ENCODE measurements at places on chromosomes 4 and X. TPM values are rescaled to one million over a fixed set of nuclear protein-coding genes. Genes with fewer than 3 reads are reported as not detected.
A peak's percentile ranks its signal among the peaks of the same experiment; 100 is the strongest.

- no peak for DNase-seq
Measured at GRCh38 chrX:30261012-30261411, 14.1 kb downstream of the MAGEB1 start.

GRCh38 chr4:14879683-14880082 lies 122.6 kb upstream of the CPEB2 start:
- no peak for DNase-seq

- no peak for DNase-seq
Measured at GRCh38 chr4:117900832-117901231, 133.5 kb upstream of the NDST3 start.

- DNase-seq, result no peak
Measured at GRCh38 chrX:9919632-9920172, 47.5 kb upstream of the CLDN34 start.

DNA sequence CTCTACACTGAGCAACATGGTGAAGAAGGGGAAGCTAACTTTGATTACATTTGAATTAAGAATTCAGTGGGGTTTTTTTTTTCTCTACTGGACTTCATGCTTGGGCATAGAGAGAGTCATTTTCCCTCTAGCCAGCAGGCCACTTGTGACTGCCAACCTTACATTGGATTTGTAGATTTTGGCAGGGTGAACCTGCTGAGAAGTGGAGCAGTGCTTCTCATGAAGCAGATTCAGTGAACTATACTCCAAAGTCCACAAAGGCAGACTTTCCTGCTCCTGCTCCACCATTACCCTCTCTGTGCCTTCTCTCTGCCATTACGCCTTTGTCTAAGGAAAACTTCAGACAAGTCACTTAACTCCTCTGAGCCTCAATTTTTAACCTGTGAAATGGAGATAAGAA lies 69.9 kb downstream of the PAK3 start:
- DNase-seq, result no peak

- DNase-seq, result no peak
Measured at GRCh38 chrX:44484607-44485146, 58.0 kb downstream of the FUNDC1 start.

Gene KLHL4
- not detected for total RNA-seq

- no peak for DNase-seq
Measured at GRCh38 chr4:70402762-70403161, 5.0 kb downstream of the OPRPN start.

GRCh38 chr4:33494150-33494549 lies 2750.2 kb downstream of the ARAP2 start:
- DNase-seq, result no peak

DNA sequence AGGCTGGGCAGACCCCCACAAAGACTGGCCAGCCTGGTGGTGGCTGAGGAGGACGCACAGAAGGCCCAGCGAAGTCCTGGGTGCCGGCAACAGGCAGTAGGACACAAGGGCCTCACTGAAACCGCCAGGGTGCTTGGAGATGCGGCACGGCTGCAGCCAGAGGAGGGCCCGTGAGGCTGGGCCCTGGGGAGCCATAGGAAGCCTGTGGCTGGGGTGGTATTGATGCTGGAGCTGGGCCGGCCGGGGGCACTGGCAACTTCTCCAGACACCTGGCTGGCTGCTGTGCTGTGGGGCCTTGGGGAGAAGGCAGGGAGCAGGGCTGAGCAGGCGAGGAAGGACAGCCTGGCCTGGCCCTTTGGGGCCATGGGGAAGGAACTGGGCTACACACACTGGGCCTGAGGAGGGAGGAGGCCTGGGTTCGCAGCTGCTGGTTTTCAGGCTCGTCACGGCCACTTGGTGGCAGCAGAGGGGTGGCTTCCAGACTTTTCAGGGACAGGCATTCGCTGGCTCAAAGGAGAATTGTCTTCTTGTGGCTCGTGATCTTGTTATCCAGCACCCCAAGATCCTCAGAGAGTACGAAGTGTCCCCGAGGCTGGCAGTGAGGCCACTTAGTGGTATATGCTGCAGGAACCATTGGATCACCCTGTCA lies 37.2 kb downstream of the ATP2B3 start:
- no peak for DNase-seq

- DNase-seq, result no peak
Measured at GRCh38 chr4:7021930-7022664, 21.1 kb upstream of the TADA2B start.

DNA sequence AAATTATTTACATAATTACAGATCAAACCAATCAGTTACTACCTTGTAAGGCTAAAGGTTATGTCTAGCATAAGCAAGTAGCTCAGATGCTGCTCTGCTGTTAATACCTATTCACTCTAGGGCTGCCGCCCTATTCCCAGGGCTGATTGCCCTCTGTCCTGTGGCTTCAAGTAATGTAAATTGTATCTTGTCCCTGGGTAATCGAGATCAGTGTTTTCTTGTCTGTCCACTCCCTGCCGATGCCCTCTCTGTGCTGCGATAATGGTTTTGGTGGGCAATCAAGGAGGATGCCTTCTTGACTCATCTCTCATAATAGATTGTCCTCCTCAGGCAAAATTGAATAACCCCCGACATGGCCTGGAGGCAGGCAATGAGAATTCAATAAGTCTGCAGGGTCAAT lies 641.0 kb upstream of the PITX2 start:
- no peak for DNase-seq

Gene DCLK2
- total RNA-seq, result not detected

DNA sequence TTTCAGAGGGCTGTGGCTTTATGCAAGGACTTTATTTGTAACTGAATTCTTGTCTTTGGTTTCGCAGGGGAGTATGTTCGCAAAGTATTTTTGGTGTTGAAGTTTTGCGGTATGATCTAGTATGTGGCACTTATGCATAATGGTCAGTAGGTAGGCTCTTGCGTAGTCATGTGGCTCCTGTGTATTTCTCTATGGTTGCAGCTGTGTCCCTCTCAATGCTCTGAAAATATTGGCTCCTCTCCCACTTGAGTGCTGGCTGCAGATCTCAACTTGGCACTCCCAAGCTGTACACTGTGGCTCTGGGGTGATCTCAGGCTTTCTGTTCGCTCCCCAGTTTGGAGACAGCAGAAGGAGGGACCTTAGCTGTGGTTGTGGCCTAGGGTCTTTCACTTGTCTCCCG lies 24.8 kb downstream of the ARMCX5 start:
- DNase-seq, result no peak

Gene MAGEC2
- total RNA-seq, result not detected

Gene IL13RA1
- total RNA-seq, result 1.8 TPM

Gene NELFA
- total RNA-seq, result 53.8 TPM

DNA sequence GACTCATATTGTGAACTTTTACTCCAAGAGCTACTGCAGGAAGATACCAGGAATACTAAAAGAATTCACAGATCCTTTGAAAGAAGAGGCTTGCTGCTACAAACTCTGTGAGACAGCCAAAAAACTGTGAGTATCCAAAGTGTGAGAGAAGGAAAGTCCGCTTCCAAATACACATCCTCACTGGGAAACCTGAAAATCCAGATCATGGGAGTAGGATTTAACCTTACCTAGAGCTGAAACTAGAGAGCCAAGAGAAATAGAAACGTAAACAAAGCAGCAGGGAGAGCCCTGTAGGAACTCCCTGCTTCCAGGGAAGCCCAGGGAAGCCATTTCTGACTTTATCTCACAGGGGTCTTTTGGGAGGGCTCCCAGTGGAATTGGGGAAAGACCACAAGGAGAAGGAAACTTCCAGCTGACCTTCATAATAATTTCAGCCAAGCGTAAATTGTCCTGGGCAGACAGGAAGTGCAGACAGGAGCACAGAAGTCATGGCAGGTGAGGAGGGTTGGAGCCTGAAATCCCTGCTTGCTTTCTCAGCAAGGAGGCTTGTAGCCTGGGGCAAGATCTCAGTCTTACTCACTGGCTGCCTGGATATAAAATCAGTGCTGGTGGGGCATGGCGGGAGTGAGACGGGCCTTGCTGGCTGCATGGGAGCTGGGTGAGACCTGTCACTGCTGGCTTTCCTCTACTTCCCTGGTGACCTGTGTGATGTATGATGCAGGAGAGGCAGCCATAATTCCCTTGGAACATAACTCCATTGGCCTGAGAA lies 26.2 kb upstream of the NFKB1 start:
- DNase-seq, result no peak

- DNase-seq, result peak; percentile 52
Measured at GRCh38 chr4:108171339-108172230, 2.9 kb upstream of the LEF1 start.

DNA sequence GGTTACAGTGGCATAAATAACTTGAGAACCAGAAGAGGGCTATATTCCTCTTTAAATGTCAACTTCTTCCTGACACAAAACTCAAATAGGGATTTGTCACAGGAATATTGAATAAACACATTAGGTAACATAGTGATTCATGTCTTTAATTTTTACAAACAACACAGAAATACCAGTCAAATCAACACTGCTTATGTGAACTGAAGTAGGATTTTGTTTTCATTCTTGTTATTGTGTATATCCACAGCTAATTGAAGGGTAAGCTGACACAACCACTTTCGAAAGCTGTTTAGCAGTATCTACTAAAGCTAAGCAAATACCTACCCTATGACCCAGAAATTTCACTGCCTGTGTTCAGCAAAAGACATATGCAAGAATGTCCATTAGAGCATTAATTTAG lies 120.4 kb upstream of the EOLA2 start:
- DNase-seq, result no peak

DNA sequence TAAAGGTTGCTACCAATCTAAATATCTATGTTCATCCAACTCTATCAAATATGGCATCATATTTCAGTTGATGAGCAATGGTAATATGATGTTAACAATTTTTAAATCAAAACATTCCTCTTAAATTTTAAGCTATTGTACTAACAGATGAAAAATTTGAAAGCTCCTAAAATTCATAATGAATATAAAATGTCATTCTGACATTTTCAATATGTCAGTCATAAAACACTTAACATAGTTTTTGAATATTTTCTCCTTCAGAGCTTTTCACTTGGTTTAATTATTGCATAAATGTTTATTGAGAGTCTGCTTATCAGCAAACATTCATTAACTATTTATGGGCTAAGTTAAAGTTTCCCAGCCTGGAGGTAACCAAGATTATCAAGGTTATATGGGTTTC lies 11.8 kb downstream of the ARSJ start:
- DNase-seq, result no peak

DNA sequence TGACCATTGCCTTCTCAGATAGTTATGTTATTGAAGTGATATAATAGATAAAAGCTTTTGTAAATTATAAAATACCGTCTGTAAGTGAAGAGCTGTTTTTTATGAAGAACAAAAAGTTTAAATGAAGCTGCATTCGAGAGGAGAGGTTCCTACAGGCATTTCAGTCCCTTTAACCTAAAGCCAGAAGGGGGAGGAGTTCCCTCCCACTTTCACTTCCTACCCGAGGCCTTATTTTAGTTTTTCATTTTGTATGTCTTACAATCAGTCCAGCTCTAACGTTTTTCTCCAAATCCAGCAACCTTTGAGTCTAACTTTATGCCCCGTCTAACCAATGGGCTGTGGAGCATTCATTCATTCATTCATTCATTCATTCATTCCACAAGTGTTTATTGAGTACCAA lies 16.5 kb upstream of the SOX3 start:
- no peak for DNase-seq

- DNase-seq, result no peak
Measured at GRCh38 chr4:123893011-123893981, 496.7 kb downstream of the SPRY1 start.

DNA sequence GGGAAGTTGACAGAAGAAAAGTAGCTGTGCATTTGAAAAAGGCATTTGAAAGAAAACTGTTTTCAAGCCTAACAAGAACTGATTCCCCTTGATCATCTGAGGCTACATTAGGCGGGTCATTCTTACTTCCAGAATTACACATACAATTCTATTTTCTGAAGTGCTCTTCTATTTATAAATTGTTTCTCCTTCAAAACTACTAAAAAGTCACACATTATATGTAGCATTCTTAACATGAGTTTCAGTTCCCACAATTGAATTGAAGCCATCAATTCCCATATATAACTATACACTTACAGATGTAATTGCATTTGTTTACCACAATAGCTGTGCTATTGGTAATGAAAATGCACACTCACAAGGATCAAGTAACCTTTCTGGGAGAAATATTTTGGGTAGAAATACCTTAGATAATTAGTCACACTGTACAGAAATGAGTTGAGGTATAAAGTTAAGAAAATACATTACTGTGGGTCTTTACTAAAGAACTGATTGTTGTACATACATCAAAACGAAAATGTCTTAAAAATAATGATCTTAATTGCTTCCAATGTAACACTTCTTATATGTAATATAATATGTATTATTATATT lies 1688.0 kb upstream of the AGA start:
- no peak for DNase-seq

DNA sequence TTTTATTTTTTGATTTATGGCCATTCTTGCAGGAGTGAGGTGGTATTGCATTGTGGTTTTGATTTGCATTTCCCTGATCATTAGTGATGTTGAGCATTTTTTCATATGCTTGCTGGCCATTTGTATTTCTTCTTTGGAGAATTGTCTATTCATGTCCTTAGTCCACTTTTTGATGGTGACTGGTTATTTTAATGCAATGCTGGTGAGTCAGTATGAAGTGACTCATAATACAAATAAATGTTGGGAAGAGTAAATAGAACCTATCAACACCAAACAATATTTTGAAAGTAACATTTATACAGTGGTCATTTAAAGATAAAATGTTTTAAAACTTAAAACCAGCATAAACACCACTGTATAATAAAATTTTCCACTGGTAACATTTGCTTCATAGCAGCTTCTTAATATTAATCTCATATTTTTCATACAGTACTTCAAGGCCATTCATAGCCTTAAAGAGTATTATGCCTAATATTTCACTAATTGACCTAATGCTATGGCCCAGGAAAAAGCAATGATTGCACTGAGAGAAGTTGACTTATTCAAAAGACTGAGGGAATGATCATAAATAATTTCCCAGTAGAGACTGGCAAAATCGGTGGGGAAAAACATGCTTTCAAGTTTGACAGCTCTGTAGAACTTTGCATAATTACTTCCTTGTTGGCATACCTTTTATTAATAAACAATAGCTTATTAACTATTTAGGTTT lies 33.9 kb downstream of the CASK start:
- DNase-seq, result no peak
